ENCODE measurements at places on chromosomes 13 and 19.
A peak's percentile ranks its signal among the peaks of the same experiment; 100 is the strongest.

DNA sequence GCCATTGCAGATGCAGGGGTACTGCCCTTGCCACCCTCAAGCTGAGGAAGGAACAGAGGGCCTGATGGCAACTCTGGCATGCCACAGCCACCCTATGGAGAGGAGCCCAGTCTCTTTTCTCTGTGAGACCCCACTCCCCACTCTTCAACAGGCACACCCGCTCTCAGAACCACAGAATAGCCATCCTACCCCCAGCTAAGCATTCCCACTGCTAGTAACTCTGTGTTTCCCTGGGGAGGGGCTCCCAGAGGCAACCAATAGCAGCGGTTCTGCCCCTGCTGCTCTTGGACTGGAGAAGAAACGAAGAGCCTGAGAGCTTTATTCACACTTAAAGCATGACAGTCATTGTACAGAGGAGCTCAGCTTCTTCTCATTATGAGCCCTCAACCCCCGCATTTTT lies 49.3 kb downstream of the UBL3 start:
- H3K27me3 ChIP-seq: no peaks in the 10 kb centered on the region
- no peaks in the 10 kb centered on the region for H3K36me3 ChIP-seq
- H3K4me3 ChIP-seq: no peak overlapping the region
- DNase-seq: no peak
- H3K27ac ChIP-seq: no peak overlapping the region

DNA sequence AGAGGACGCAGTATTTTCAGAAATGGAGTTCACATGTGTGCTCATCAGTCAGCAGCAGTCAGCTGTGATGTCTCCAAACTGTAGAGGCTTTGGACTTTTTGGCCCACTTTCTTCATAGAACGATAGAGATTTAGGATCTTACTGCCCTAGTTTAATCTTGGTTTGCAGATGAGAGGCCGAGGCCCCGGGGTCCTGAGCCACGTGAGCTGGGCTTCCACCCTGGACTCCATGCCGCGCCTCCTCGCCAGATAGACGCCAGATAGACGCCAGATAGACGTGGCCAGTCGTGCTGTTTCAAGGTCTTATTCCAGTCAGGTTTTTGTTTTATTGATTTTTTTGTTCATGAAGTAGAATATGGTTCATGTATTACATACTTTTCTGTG lies 11.7 kb upstream of the MCF2L start:
- DNase-seq: no peak
- peaks cover 4% of the 10 kb centered on the region for H3K27me3 ChIP-seq
- no peaks in the 10 kb centered on the region for H3K4me1 ChIP-seq
- H3K27ac ChIP-seq: no peak overlapping the region
- H3K4me3 ChIP-seq: no peak overlapping the region
- H3K36me3 ChIP-seq: no peaks in the 10 kb centered on the region

DNA sequence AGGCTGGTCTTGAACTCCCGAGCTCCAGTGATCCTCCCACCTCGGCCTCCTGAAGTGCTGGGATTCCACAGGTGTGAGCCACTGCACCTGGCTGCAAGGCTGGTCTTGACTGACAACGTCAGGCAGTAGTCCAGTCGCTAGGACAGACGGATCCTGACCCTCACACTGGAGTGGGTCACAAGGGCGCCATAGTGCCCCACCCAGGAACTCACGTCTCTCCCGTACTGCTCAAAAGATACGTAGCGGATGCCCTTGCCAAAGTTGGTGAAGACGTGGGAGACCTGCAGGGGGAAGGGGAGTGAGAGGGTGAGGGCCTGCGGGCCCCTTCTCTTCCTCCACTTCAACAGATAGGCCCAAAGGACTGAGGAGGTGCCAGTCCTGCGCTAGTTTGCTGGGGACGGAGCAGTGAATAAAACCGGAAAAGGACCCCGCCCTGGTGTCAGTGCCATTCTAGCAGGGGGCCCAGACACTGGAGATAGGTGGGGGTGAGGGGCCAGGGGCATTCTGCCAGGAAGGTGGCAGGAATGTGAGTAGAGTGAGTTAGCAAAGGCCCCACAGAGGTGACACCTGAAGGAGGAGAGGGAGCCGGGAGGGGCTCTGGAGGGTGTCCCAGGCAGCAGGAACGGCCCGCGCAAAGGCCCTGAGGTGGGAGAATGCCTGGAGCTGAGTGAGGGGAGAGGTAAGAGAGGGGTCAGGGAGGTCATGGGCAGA lies 11.9 kb downstream of the MRPS12 start:
- no peak for DNase-seq
- H3K27me3 ChIP-seq: no peaks in the 10 kb centered on the region
- H3K4me3 ChIP-seq: no peak overlapping the region
- no peak overlapping the region for H3K27ac ChIP-seq
- H3K4me1 ChIP-seq: peaks cover 11% of the 10 kb centered on the region

- peaks cover 5% of the 10 kb centered on the region for H3K4me1 ChIP-seq
- no peak overlapping the region for H3K27ac ChIP-seq
- peak; percentile 29 for DNase-seq
- H3K36me3 ChIP-seq: no peaks in the 10 kb centered on the region
- H3K27me3 ChIP-seq: no peaks in the 10 kb centered on the region
Measured at GRCh38 chr13:33092073-33092987, 76.1 kb downstream of the KL start.

DNA sequence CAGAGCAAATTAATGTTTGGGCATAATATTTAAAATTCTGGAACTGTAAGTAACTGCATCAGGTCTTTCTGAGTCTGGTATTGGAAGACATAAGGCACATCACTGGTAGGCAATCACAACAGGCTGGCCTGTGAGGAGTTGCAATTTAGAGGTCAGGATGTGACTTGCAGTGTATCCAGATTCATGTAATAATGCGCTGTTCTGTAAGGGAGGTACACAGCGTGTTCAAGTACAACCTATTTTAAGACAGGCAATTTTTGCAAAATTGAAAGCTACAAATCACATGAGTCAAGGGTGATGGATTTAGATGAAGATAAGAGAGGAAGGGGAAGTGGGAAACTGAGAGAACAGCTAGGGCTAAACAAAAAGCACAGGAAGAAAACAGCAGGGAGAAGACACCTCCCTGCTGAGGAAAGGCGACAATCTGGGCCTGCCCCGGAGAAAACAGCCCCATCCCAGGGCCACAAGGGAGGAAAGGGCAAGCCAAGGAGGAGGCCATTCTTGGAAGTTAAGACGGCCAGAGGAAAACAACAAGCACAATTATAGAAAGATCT lies 138.1 kb downstream of the LACC1 start:
- no peak overlapping the region for H3K4me3 ChIP-seq
- H3K27me3 ChIP-seq: no peaks in the 10 kb centered on the region
- no peak overlapping the region for H3K27ac ChIP-seq

DNA sequence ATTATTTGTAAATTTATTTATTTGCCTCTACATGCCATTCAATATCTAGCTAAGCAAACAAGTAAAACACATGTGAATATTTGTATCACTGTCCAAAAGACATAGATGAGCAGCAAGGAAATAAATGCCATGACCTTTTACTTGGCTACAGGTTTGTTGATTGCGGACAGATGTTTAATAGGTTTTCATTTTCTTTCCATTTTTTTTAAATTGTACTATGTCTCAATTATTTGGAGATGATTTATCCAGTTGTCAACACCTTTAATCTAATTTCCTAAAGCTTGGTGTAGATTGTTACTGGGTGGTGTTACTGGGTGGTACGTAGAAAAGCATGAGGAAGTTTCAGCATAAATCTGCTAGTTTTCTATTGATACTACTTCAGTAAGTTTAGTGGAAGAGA lies 560.6 kb upstream of the SPRY2 start:
- DNase-seq: no peak
- no peak overlapping the region for H3K27ac ChIP-seq
- H3K27me3 ChIP-seq: no peaks in the 10 kb centered on the region
- no peak overlapping the region for H3K4me3 ChIP-seq
- no peaks in the 10 kb centered on the region for H3K4me1 ChIP-seq

- H3K27ac ChIP-seq: no peak overlapping the region
- H3K4me3 ChIP-seq: no peak overlapping the region
- H3K4me1 ChIP-seq: no peaks in the 10 kb centered on the region
- no peaks in the 10 kb centered on the region for H3K27me3 ChIP-seq
- no peaks in the 10 kb centered on the region for H3K36me3 ChIP-seq
Measured at GRCh38 chr13:88526853-88527215, 855.7 kb downstream of the SLITRK5 start.

All from A673 (cell line).